ENCODE measurements at places on chromosomes 1 and 21. TPM values are rescaled to one million over a fixed set of nuclear protein-coding genes. Genes with fewer than 3 reads are reported as not detected.

CACNA1S gene
- total RNA-seq: not detected

DMRTA2 gene
- not detected for total RNA-seq

ASB17 gene
- not detected for total RNA-seq

POU2F1 gene
- total RNA-seq: 17.9 TPM

KCNE2 gene
- total RNA-seq: not detected

LAMC2 gene
- total RNA-seq: not detected

OR2AK2 gene
- not detected for total RNA-seq

CYP4A11 gene
- not detected for total RNA-seq

ITGB2 gene
- 291 TPM for total RNA-seq

MYCL gene
- total RNA-seq: 0.19 TPM

CHRM3 gene
- total RNA-seq: 0.09 TPM

NFASC gene
- not detected for total RNA-seq

TMEM82 gene
- total RNA-seq: not detected

ESPN gene
- total RNA-seq: 13.5 TPM

GABRD gene
- not detected for total RNA-seq

DNA sequence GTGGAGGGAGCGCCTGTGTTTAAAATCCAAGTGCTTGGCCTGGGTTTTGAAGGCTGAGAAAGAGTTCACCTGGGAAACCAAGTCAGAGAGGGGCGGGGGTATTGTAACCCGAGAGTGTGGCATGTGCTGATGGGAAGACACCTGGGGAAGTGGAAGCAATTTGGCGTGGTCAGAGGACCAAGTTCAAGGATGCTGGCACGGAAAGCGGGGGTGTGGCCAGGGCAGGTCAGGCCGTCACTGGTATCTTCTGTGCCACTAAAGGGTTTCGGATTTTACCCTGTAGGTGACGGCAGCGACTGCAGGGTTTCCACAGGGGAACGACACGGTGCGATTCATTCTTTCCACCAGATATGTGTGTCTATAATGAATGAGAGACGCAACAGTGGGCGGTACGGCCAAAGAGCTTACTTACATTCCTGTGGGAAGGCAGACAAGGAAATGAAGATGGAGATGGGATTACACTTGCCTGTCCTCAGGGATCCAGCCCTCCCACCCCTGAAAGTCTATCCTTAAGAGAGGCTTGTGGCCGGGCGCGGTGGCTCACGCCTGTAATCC is 31.3 kb downstream of the CA6 start:
- no peak overlapping the region for H3K27ac ChIP-seq
- no peaks in the 10 kb centered on the region for H3K27me3 ChIP-seq
- H3K36me3 ChIP-seq: no peaks in the 10 kb centered on the region
- DNase-seq: no peak

DNA sequence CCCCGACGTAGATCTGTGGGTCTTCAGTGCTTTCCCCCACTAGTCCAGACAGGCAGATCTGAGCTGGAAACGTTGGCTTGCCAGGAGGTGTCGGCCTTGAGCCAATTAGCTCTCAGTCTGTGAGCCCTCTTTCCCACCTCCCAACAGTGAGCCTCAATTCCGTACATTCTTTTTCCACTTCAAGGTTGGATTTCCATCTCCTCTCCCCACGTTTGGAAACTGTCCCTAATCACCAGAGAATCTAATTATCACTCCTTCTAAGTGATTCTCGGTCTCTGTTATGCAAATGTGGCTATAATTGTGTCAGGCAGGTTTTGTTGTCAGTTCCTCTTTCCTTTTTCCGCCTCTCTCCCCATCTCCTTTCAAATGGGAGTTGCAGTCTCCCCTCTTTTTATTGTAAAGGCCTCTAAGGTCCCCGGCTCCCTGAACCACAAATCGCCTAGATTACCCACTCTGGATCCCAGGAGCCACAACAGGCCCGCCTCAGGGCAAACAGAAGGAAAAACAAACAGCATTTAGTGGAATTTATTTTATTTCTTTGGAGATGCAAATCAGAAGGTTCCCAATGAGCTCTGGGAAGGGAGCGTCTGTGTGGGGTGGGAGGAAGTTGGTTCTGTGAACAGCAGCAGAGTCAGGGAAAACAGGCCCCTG is 29.4 kb upstream of the LRRN2 start:
- H3K27ac ChIP-seq: no peak overlapping the region
- H3K36me3 ChIP-seq: no peaks in the 10 kb centered on the region

DNA sequence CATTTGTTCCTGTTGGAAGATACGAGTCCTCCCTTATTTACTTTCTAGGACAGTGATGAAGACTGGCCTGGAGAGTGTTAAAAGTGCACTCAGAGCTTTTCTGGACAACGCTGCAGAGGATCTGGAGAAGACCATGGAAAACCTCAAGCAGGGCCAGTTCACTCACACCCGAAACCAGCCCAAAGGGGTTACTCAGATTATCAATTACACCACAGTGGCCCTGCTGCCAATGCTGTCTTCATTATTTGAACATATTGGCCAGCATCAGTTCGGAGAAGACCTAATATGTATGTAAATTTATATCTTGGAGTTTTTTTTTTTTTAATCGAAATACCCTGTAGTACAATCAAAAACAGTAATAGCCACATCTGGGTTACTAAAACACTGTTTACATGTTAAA is 190.5 kb downstream of the ZP4 start:
- H3K36me3 ChIP-seq: no peaks in the 10 kb centered on the region
- no peaks in the 10 kb centered on the region for H3K4me1 ChIP-seq
- no peaks in the 10 kb centered on the region for H3K27me3 ChIP-seq
- no peak overlapping the region for H3K4me3 ChIP-seq
- DNase-seq: no peak

- no peaks in the 10 kb centered on the region for H3K36me3 ChIP-seq
- H3K4me1 ChIP-seq: no peaks in the 10 kb centered on the region
- DNase-seq: no peak
- H3K27me3 ChIP-seq: no peaks in the 10 kb centered on the region
- H3K4me3 ChIP-seq: no peak overlapping the region
Measured at GRCh38 chr1:92756537-92756936, 28.4 kb downstream of the EVI5 start.

GRCh38 chr1:118325550-118326225 is 140.7 kb upstream of the SPAG17 start:
- no peak overlapping the region for H3K27ac ChIP-seq
- no peaks in the 10 kb centered on the region for H3K4me1 ChIP-seq
- H3K27me3 ChIP-seq: no peaks in the 10 kb centered on the region
- no peak overlapping the region for H3K4me3 ChIP-seq
- DNase-seq: no peak
- no peaks in the 10 kb centered on the region for H3K36me3 ChIP-seq

- no peak for DNase-seq
- H3K27ac ChIP-seq: no peak overlapping the region
- H3K4me1 ChIP-seq: no peaks in the 10 kb centered on the region
- no peaks in the 10 kb centered on the region for H3K27me3 ChIP-seq
Measured at GRCh38 chr21:27213303-27213702, 246.4 kb upstream of the ADAMTS5 start.

GRCh38 chr1:167720965-167721616 is 691 bp upstream of the MPZL1 start:
- H3K27me3 ChIP-seq: no peaks in the 10 kb centered on the region
- no peak overlapping the region for H3K4me3 ChIP-seq
- no peaks in the 10 kb centered on the region for H3K36me3 ChIP-seq
- peak overlapping the region; percentile 44 for H3K27ac ChIP-seq

DNA sequence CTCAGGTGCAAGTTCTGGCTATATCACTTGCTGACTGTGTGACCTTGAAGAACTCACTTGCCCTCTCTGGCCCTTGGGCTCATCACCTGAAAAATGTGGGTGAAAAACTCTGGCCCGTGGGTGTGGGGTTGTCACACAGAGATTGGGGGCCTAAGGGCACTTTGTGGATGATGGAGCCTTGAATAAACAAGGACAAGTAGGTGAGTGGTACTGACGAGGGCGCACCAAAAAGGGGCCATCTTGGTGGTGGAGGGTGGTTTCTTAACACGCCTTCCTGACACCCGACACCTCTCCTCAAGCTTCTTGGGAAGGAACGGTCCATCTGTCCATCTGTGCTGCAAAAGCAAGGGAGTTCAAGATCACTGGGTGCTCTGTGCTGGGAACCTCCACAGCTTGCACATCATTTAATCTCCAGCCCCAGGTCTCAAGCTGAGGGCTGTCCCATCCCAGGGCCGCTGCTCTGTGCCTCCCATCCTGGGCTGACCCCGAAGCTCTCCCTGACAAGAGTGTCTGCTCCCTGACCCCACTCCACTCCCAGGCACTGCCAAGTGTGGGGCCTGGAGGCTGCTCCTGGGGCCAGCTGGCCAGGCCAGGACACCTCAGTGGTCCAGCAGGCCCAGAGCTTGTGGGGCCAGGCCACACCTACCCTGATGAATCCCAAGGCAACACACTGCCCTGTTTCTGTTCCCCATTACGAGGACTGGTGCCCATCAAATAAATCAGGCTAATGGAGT is 97.3 kb downstream of the GLIS1 start:
- DNase-seq: no peak
- H3K4me3 ChIP-seq: no peak overlapping the region
- H3K36me3 ChIP-seq: no peaks in the 10 kb centered on the region
- no peak overlapping the region for H3K27ac ChIP-seq

GRCh38 chr1:20401405-20402010 is 84.5 kb downstream of the CAMK2N1 start:
- H3K4me3 ChIP-seq: no peak overlapping the region
- H3K4me1 ChIP-seq: no peaks in the 10 kb centered on the region
- no peaks in the 10 kb centered on the region for H3K36me3 ChIP-seq
- H3K27me3 ChIP-seq: peaks cover 6% of the 10 kb centered on the region
- DNase-seq: no peak

- H3K4me3 ChIP-seq: no peak overlapping the region
- no peak overlapping the region for H3K27ac ChIP-seq
- H3K36me3 ChIP-seq: no peaks in the 10 kb centered on the region
- no peaks in the 10 kb centered on the region for H3K4me1 ChIP-seq
Measured at GRCh38 chr1:242839101-242839500, 314.6 kb upstream of the PLD5 start.

- DNase-seq: no peak
- no peak overlapping the region for H3K4me3 ChIP-seq
- H3K4me1 ChIP-seq: no peaks in the 10 kb centered on the region
- H3K27me3 ChIP-seq: no peaks in the 10 kb centered on the region
- no peaks in the 10 kb centered on the region for H3K36me3 ChIP-seq
Measured at GRCh38 chr1:44505210-44505993, 100.3 kb downstream of the RNF220 start.

DNA sequence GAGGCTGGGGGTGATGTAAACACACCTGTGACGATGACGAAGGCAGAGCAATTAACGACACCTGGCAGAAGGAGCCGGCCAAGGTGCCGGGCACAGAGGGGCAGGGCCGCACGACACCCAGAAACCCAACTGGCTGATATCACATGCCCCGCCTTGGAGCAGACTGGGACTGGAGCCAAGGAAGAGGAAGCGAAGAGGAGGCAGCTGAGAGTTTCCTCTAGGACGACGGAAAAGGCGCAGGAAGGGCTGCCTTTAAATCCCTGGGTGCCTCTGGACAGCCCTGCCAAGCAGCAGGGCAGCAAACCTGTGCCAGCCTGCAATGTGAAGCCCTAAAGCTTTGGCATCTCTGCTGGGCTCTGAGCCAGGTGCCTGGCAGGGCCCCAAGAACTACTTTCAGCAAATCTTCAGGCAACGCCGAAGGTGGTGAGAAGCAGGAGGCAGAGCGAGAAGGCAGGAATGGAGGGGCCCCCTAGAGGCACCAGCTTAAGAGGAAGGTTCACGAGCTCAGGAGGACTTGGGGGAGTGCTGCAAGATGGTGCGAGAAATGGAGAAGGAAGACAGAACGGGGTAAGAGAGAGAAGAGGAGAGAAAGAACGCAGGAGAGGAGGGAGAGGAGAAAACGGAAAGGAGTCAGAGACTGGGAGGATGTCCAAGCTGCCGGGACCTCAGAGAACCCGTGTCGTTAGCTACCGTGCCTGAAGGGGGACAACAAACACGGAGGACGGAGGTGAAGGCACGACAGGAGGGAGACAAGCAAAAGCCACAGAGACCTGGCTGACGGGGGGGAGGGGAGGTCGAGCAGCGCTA is 25.3 kb upstream of the PEF1 start:
- H3K27me3 ChIP-seq: peaks cover 5% of the 10 kb centered on the region
- peak; percentile 20 for DNase-seq
- peaks cover 11% of the 10 kb centered on the region for H3K4me1 ChIP-seq
- H3K4me3 ChIP-seq: no peak overlapping the region
- H3K36me3 ChIP-seq: no peaks in the 10 kb centered on the region

DNA sequence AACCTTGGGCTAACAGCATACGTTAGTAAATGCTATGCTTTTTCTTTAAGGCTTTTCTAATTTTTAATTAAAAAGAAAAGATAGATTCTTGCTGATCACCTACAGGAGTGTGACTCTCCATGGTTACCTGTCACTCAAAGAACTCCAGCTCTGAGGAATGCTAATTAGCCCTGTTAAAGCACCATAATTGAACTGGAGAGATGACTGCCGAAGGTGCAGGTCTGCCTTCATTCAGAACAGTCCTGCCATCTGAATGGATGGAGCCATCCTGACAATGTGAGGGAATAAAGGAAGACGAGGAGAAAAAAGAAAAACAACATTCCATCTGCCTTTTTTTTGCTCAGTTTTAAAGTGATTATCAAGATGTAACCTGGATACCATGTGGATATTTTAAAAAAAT is 94.6 kb downstream of the ATP6V1G3 start:
- H3K27me3 ChIP-seq: no peaks in the 10 kb centered on the region
- H3K36me3 ChIP-seq: no peaks in the 10 kb centered on the region
- H3K4me1 ChIP-seq: no peaks in the 10 kb centered on the region
- no peak overlapping the region for H3K4me3 ChIP-seq
- no peak for DNase-seq

DNA sequence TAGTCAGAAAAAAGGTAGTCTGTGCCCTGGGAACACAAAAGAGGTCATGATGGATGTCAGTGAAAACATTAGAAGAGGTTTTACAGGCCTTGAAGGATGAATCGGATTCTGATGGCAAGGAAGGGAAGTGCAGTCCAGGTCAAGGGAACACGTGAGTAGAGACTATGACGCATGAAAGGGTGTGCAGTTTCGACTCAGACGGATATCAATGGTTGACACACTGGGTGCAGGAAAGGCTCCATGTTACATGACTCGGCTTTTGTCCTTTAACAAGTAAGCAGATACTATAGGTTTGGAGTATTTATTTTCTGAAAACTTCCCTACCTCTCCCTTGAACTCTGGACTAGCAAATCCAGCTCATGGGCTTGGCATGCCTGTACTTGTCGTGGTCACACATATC is 55.3 kb downstream of the SEC16B start:
- H3K27ac ChIP-seq: no peak overlapping the region
- H3K27me3 ChIP-seq: no peaks in the 10 kb centered on the region
- H3K36me3 ChIP-seq: no peaks in the 10 kb centered on the region
- no peaks in the 10 kb centered on the region for H3K4me1 ChIP-seq
